Stimulated activated CD8-positive, alpha-beta memory T cell treated with anti-CD3 and anti-CD28 coated beads, Interleukin-4, amount 100 ng/mL, for 4 hours (primary cell): ENCODE measurements at places on chromosomes 5 and 9.

DNA sequence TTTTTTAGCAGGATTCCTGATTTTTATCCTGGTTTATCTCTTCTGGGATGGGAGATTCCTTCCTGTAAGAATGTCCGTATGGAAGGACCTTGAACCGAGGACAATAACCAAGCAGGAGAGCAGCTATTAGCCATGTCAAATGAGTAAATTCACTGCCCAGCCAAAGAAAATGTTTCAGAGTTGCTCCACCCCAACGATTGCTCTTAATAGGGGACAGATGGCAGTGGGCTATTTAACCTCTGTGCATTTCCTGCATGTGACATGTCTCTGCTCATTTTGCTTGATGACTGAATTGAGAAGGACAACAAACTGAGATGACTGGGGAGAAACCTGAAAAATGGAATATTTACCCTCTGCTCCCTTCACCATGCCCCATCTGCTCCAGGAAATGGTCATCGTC lies 479.9 kb upstream of the ZNF462 start:
- DNase-seq = no peak

DNA sequence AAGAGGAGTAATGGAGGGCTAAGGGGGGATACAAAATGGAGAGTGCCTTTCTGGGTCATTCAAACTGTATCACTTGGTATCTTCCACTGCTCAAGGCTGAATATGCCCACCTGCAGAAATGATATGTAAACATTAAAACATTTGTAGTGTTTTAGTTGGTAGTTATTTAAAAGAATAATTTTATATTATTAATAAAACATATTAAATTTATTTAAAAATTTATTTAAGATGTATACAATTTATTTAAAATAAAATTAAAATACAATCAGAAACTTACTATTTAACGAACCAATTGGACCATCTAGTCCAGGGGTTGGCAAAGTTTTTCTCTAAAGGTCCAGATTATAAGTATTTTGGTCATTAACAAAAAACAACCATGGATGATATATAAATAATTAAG lies 308.5 kb downstream of the PLK2 start:
- no peak for DNase-seq

DNA sequence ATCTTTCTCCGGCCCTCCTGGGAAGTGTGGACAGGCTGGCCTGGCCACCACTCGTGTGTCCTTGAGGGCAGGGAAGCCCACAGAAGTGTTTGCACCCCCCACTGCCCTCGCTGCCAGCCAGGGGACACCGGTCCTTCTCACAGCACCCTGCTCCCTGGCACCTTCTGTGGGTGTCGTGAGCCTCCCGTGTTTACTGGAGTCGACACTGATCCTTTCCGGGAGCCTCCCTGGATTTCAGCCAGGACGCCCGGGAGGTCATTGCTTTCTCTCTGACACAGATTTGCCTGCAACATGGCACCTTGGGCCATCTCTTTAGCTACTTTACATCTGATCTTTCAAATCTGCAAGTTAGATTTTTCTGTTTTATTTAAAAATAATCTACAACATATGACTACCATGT lies 120.4 kb upstream of the CACNA1B start:
- DNase-seq = no peak

GRCh38 chr9:101269591-101270283 lies 115.1 kb downstream of the BAAT start:
- no peak for DNase-seq

GRCh38 chr9:91191411-91192380 lies 170.0 kb downstream of the AUH start:
- DNase-seq = no peak

DNA sequence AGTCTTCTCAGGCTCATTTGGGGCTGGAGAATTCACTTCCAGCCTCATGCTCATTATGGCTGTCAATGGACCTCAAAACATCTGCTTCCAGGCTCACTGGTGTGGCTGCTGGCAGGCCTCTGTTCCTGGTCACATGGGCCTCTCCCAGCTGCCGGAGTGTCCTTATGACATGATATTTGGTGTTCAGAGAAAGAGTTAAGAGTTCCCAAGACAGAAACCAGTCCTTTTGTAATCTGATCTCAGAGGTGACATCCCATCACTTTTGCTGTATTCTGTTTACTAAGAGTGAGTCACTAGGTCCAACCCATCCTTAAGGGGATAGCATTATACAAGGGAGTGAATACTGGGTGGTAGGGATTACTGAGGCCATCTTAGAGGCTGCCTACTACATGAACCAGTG lies 104.6 kb downstream of the CACNA1B start:
- no peak for DNase-seq

DNA sequence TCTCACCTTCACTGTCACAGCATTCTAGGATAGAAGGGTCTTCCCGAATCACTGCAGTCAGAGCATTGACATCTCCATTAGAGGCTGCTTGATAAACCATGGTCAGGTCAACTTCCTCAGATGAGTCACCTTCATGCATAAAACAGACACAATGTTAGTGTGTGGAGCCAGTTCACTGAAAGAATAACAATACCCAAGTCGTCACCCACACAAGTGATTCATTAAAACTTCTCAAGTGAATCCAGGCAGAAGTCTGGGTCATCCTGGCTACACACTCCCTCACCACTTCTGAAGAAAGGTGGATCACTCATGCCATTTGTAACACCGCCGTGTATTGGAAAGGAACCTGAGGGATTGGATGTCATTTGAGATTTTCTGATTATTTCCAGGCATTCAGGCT lies 49.6 kb downstream of the ANKRD55 start:
- no peak for DNase-seq

DNA sequence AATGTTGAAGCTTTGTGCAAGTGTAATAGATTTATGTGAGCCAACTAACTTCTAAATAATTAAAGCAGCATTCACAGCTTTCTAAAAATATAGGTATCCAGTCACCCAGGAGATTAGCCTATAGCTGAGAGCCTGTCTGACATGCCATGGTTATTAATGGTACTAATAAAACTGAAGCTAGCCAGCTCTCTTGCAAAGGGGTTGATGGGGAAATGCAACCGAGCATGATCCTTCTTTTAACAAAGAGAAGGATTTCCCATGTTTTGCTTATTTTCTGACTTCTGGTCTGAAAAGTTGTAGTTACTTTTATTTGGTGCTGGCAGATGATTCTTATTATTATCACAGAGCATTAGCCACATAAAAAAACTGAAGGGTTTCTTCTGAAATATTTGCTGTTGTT lies 488.7 kb upstream of the CYLC2 start:
- DNase-seq = no peak

DNA sequence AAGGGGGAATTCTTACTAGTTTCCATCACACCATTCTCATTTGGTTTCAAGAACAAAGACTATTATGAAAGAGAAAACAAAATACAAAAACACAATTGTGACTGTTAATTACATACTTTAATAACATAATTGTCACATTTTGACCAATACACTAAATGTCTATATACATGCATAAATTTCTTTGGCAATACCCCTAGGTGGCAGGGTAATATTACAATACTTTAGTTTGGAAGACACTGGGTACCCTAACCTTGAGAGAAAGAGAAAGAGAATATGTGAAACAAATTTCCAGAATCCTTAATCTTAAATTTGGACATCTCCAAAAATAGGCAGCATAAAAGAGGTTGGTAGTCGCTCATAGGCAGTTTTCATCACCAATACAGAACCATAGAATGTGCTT lies 619.6 kb upstream of the ADAMTS16 start:
- DNase-seq = no peak

- DNase-seq = no peak
Observed at GRCh38 chr5:164392531-164392930, 887.1 kb downstream of the MAT2B start.

- no peak for DNase-seq
Observed at GRCh38 chr5:181167814-181168488, 20.6 kb downstream of the OR2V2 start.

GRCh38 chr9:88803546-88804253 lies 187.6 kb upstream of the S1PR3 start:
- no peak for DNase-seq

- no peak for DNase-seq
Observed at GRCh38 chr9:36893184-36893583, 140.9 kb downstream of the PAX5 start.

GRCh38 chr5:172597755-172598155 lies 43.3 kb upstream of the NEURL1B start:
- no peak for DNase-seq

- no peak for DNase-seq
Observed at GRCh38 chr9:112130997-112131396, 44.1 kb downstream of the SUSD1 start.

- DNase-seq = no peak
Observed at GRCh38 chr9:135526730-135527571, 5.7 kb downstream of the LCN1 start.

DNA sequence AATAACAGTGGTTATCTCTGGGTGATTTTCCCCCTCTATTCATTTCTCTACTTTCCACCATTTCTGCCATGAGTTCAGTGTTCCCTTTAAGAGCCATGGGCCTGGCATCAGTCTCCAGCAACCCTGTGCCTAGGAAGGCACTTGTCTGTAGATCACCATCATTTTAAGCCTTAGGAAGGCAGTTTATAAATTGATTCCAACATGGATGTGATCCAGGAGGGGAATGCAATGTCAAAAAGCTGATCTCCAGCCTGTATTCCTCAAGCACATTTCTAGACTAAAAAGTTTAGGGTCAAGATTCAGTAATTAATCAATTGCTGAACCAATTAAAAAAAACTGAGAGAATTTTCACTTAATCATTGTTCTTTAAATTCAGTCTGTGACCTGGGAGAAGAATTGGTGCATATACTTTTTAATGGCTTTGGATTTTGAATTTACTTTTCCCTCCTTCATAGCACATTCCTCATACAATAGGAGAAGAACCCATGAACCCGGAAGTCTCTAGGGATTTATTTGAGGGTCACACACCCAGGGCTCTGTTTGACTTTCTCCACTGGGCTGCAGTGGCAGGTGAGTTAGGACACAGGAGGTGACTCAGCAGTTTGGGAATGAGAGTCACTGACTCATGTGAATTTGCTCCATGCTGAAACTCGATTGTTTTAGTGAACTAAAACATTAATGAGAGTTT lies 6.1 kb upstream of the ERMP1 start:
- DNase-seq = no peak

GRCh38 chr9:130453487-130453886 lies 8.7 kb downstream of the ASS1 start:
- DNase-seq = no peak

- no peak for DNase-seq
Observed at GRCh38 chr9:24459953-24460352, 85.7 kb downstream of the IZUMO3 start.

GRCh38 chr9:36284226-36284625 lies 26.0 kb upstream of the GNE start:
- DNase-seq = no peak

DNA sequence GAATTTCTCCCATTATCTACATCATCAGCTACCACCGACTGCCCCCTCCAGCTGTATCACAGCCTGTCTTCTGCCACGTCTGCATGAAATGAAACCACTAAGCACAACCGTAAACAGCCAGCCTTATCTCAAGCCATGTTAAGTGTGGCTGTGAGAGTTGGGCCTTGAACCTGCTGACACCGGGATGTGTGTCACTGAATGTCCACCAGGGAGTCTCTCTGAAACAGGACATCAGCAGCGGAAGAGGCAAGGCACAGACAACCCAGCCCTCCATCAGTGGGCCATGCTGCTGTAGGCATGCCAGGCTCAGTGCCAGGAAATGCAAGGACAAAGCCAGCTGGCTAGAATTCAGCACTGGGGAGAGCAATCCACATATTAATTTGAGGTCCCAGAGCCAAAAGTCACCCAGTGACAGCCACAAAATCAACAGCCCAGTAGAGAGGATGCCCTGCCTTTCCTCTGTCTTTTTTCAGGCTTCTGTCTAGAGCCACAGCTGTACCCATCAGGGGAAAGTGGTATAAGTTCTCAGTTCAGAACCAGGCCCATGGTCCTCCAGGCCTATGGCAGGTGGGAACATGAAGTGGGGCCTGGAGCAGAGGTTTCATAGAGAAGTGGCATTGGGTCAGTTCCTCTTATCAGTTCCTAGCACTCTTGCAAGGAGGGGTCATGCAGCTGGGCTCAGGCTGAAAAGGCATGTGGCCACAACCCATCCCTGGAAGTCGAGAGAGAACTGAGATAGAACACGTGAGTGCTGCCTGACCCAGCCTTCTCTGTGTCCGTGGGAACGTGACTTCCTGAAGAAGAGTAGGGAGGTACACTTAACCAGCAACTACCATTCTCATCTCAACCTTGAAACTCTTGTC lies 199.4 kb downstream of the ESM1 start:
- DNase-seq = no peak

DNA sequence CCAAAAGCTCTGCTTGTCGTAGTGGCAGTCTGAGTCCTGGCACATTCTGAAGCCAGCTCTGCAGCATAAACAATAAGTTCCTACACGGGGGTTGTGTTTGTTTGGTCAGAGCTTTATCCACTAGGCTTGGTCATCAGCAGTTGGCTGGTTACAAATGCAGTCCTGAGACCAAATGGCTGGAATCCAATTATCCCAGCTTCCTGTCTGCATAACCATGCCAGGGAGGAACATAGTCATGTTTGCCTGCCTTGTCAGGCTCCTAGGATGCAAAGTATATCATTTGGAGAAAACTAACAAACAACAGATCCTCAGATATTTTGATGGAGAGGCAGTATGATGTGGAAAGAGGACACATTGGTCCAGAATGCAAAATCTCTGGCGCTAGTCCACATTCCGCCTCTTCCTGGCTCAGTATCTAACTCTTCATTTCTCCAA lies 85.8 kb downstream of the FBXO38 start:
- no peak for DNase-seq

- no peak for DNase-seq
Observed at GRCh38 chr5:125743939-125744338, 679.3 kb upstream of the GRAMD2B start.

DNA sequence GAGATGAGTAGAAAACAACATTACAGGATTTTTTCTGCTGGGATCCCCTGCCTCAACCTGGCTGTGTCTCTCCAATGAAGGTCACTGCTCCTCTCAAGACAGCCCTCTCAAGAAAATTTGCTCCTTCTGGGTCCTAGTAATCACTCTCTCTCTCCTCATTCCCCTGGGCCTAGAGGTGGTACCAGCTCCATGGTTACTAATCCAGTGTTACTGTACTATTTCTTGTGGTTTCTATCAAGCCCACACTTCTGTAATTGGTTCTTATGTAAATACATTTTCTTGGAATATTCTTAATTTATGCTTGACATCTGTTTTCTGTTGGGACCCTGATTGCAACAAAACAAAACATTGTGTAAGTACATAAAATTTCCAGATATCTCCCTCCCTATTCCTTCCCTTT lies 123.8 kb upstream of the RORB start:
- DNase-seq = no peak

DNA sequence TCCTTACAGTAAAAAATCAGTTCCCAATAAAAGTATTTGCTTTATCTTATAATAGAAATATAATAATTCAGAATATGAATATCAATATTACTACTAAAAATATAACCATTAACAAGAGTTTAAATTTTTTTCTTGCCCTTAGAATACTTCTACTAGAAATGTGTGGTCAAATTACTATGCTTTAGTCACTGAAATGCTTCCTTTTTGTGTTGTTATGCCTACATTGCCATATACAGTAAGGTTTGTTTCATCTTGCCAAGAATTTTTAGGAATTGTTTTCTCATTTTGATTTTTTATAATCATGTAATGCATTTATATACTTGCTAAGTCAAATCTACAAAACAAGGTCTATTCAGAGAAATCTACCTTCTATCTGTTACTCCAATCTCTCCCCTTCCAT lies 181.7 kb downstream of the CDK5RAP2 start:
- no peak for DNase-seq
